ENCODE measurements at places on chromosomes 2 and 18. TPM values are rescaled to one million over a fixed set of nuclear protein-coding genes. Genes with fewer than 3 reads are reported as not detected.

SCN7A gene
- polyA plus RNA-seq = 2.6 TPM

ZAP70 gene
- 0.65 TPM for polyA plus RNA-seq

POTEJ gene
- not detected for polyA plus RNA-seq

THSD7B gene
- polyA plus RNA-seq = 0.04 TPM

BOD1L2 gene
- polyA plus RNA-seq = not detected

CNGA3 gene
- not detected for polyA plus RNA-seq

GCG gene
- not detected for polyA plus RNA-seq

TSPYL6 gene
- polyA plus RNA-seq = 0.08 TPM

RAPGEF4 gene
- 1.3 TPM for polyA plus RNA-seq

SMYD1 gene
- polyA plus RNA-seq = 133 TPM

PKDCC gene
- polyA plus RNA-seq = 62.4 TPM
